ENCODE measurements at places on chromosomes 4 and X. TPM values are rescaled to one million over a fixed set of nuclear protein-coding genes. Genes with fewer than 3 reads are reported as not detected.

DNA sequence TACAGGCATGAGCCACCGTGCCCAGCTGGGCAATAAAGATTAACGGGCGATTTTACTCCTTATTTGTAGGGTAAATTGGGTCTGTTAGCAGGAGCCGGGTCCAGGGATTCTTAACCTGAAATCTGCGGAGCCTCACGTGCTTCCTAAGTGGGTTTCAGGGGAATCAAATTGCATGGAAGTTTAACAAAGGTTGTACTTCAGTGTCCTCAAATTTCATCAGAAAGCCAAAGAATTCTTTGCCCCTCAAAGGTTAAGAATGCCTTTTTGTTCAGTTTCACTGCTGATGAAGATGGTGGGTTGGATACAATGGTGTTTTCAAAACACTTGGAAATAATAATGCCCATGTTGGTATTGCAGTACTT, 67.9 kb downstream of the AFF1 start:
- no peak overlapping the region for H3K4me3 ChIP-seq
- H3K4me1 ChIP-seq, result peaks cover 18% of the 10 kb centered on the region
- H3K27ac ChIP-seq, result no peak overlapping the region
- no peak for DNase-seq
- no peaks in the 10 kb centered on the region for H3K27me3 ChIP-seq
- H3K36me3 ChIP-seq, result no peaks in the 10 kb centered on the region

GRCh38 chr4:156870131-156870530, 101.5 kb downstream of the PDGFC start:
- no peak overlapping the region for H3K27ac ChIP-seq
- H3K4me1 ChIP-seq, result no peaks in the 10 kb centered on the region
- no peak overlapping the region for H3K4me3 ChIP-seq
- no peaks in the 10 kb centered on the region for H3K36me3 ChIP-seq
- H3K27me3 ChIP-seq, result no peaks in the 10 kb centered on the region
- DNase-seq, result no peak

DNA sequence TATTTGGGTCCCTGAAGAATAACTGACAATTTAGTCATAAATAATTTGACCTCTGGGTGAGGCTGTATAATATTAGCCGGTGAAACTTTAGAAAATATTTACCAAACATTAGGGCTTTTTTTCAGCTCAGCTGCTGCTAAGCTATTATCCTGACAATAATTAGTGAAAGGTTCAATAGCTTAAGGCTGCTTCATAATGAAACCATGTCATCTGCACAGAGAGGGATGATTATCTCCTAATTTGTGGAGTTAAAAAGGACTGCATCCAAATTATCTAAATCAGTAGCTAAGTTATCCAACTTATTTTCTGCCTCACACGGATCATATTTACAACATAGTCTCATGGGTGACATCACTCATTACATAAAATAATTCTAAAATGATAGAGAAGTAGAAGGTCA, 1249.8 kb downstream of the RAPGEF2 start:
- no peak overlapping the region for H3K4me3 ChIP-seq
- DNase-seq, result no peak
- no peaks in the 10 kb centered on the region for H3K36me3 ChIP-seq
- H3K4me1 ChIP-seq, result no peaks in the 10 kb centered on the region
- no peaks in the 10 kb centered on the region for H3K27me3 ChIP-seq
- no peak overlapping the region for H3K27ac ChIP-seq

- H3K4me1 ChIP-seq, result peaks cover 19% of the 10 kb centered on the region
- no peak overlapping the region for H3K27ac ChIP-seq
- no peaks in the 10 kb centered on the region for H3K27me3 ChIP-seq
- H3K4me3 ChIP-seq, result no peak overlapping the region
- DNase-seq, result no peak
These were observed 26.2 kb downstream of the JADE1 start for GRCh38 chr4:128835498-128836222.

DNA sequence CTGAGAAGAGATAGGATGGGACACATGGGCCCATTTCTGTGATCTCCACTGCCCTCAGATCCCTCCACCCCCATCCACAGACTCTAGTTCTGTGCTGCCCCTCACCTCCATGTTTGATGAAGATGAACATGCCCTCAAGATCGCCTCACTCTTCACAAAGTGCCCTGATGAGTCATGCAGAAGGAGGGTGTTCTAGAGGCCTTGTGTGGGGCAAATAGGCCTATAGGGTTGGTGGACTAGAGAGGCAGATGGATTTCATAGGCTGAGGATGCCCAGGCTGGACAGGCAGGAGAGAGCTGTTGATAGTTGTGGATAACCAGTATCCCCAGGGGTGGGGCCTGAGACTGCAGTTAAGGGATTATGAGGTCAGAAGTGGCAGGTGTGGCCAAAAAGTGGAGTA, at the start of gene CXorf65:
Gene CXorf65 (minus strand): TSS at position 314 of the 400 bp plus-strand sequence. CDS start 184 bp downstream, at position 130.
- H3K4me3 ChIP-seq, result no peak within 1 kb of the TSS
- no peak within 1 kb of the TSS for H3K27ac ChIP-seq
- H3K4me1 ChIP-seq, result peaks cover 9% of the 10 kb centered on the region
- no peak for DNase-seq
- H3K27me3 ChIP-seq, result no peaks in the 10 kb centered on the region

- H3K27ac ChIP-seq, result no peak overlapping the region
- no peak for DNase-seq
- H3K36me3 ChIP-seq, result no peaks in the 10 kb centered on the region
These were observed 12.9 kb downstream of the STIM2 start for GRCh38 chr4:26873391-26874026.

- no peak for DNase-seq
- H3K27me3 ChIP-seq, result no peaks in the 10 kb centered on the region
These were observed 521.2 kb downstream of the MID1IP1 start for GRCh38 chrX:39322496-39322895.

DNA sequence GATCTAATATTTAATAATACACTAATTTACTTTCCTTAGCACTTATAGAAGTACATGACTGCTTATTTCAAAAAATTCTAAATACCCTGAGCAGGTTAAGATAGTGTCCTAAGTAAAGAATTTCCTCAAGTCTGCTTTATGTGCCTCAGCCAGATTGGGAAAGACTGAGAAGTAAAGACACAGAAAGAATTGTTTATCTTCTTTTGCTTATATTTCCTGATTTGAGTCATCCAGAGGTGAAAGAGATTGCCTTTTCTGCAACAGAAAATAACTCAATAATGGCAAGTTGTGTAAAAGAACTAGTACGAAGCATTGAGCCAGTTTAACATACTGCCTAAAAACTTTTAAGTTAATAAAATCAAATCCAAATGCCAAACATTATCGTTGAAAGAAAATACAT, 45.0 kb downstream of the NAF1 start:
- H3K27me3 ChIP-seq, result no peaks in the 10 kb centered on the region
- no peak overlapping the region for H3K4me3 ChIP-seq
- no peak for DNase-seq

DNA sequence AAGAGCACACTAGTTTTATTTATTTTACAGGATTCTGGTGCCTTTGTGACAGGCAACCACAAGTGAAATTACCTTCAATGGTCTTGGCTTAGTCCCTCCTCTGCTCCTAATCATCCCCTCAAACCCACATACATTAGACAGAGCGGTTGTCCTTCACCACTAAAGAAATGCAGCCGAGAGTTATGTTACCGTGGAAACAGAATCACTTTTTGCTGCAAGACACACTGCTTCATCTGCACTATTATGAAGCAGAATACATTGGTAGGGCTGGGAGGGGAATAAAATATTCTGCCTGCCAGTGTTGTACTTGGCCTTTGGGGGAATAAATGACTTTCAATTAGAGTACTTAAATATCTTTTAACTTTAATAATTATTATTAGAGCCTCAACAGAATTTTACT, 75.2 kb downstream of the ARHGEF38 start:
- H3K27ac ChIP-seq, result no peak overlapping the region
- DNase-seq, result no peak
- H3K4me3 ChIP-seq, result no peak overlapping the region
- no peaks in the 10 kb centered on the region for H3K27me3 ChIP-seq

DNA sequence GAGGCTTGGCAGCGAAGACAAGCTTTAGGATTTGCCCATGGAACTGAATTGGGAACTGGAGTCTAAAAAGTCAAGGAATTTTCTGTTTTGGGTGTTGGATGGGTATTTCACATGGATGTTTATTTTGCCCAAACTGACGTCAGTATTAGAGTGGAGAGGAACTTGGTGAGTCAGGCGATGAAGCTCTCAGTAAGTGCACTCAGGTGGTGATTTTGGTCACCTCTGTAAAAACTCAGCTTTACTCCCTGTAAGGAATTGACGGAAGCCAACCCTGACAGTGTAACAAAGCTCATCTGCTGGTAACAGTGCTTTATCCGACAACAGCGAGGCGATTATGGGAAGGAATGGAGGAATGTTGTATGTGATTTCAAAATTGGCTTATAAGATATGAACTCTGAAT, 77.0 kb upstream of the PGRMC2 start:
- H3K27ac ChIP-seq, result no peak overlapping the region
- no peaks in the 10 kb centered on the region for H3K36me3 ChIP-seq
- no peaks in the 10 kb centered on the region for H3K4me1 ChIP-seq
- DNase-seq, result no peak

GRCh38 chr4:8332038-8332857, 62.7 kb downstream of the HTRA3 start:
- no peaks in the 10 kb centered on the region for H3K4me1 ChIP-seq
- H3K36me3 ChIP-seq, result no peaks in the 10 kb centered on the region
- no peak for DNase-seq

- DNase-seq, result no peak
- no peak overlapping the region for H3K27ac ChIP-seq
- H3K4me3 ChIP-seq, result no peak overlapping the region
- H3K27me3 ChIP-seq, result no peaks in the 10 kb centered on the region
- no peaks in the 10 kb centered on the region for H3K4me1 ChIP-seq
These were observed 53.1 kb downstream of the FANCB start for GRCh38 chrX:14819769-14820168.

DNA sequence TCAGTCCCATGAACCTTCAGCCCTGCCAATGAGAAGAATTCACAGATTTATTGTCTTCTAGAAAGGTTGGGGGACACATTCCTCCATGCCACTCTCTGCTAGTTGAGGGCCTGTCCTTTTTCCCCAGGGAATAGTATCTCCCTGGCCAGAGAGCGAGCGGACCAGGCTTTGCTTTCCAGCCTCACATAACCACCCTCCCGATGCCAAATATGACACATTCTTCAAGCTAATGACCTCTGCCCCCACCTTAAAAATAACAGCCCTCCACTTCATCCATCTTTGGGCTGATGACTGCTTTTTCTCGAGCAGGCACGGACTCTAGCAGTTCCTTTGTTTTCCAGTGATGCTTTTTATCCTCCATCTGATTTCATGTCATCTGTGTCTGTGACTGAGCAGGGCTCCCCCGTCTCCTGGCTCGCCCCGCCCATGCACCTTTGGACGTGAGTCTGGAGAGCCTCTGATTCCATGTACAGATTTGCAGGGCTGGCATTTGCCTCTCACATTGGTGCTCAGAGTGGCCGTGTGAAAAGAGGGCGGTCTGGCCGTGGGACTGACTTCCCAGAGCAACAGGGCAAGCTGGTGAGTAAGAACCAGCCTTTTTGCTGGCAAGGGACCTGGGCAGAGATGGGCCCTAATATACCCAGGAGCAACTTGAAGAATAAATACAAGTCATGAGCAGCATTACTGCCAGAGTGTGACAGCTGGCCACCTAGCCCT, 279.8 kb downstream of the BCOR start:
- peaks cover 28% of the 10 kb centered on the region for H3K4me1 ChIP-seq
- DNase-seq, result no peak
- no peaks in the 10 kb centered on the region for H3K36me3 ChIP-seq
- no peak overlapping the region for H3K27ac ChIP-seq
- no peaks in the 10 kb centered on the region for H3K27me3 ChIP-seq
- H3K4me3 ChIP-seq, result no peak overlapping the region

GRCh38 chr4:121668368-121669162, 28.2 kb downstream of the ANXA5 start:
- no peaks in the 10 kb centered on the region for H3K36me3 ChIP-seq
- no peak overlapping the region for H3K27ac ChIP-seq
- no peaks in the 10 kb centered on the region for H3K27me3 ChIP-seq
- no peak overlapping the region for H3K4me3 ChIP-seq

GRCh38 chr4:108107729-108108382, 60.9 kb downstream of the LEF1 start:
- H3K36me3 ChIP-seq, result no peaks in the 10 kb centered on the region
- H3K4me3 ChIP-seq, result no peak overlapping the region
- H3K4me1 ChIP-seq, result no peaks in the 10 kb centered on the region
- no peak for DNase-seq
- no peaks in the 10 kb centered on the region for H3K27me3 ChIP-seq

DNA sequence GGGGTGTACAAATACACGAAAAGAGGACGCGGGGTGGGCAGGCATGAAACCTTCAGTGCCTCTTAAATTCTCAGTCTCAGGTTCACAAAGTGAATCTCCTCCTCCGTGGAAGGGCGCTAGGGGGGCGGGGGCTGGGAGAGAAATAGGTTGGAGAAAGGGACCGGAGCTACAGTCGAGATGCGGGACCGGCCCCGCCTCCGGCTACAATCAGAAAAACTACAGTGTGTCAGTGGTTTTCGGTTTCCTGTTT, 3.4 kb downstream of the MAML3 start:
- peaks cover 15% of the 10 kb centered on the region for H3K4me1 ChIP-seq
- H3K27me3 ChIP-seq, result no peaks in the 10 kb centered on the region
- H3K4me3 ChIP-seq, result peak overlapping the region; percentile 91
- no peaks in the 10 kb centered on the region for H3K36me3 ChIP-seq

CCKAR gene
- total RNA-seq, result 1.9 TPM

SYAP1 gene
- 35.7 TPM for total RNA-seq

TMSB15C gene
- 3.6 TPM for total RNA-seq

DNAJB14 gene
- total RNA-seq, result 32.7 TPM

ADH1B gene
- 0.30 TPM for total RNA-seq

GRID2 gene
- total RNA-seq, result not detected
